ENCODE measurements at places on chromosomes 1 and 21. TPM values are rescaled to one million over a fixed set of nuclear protein-coding genes. Genes with fewer than 3 reads are reported as not detected.

DNA sequence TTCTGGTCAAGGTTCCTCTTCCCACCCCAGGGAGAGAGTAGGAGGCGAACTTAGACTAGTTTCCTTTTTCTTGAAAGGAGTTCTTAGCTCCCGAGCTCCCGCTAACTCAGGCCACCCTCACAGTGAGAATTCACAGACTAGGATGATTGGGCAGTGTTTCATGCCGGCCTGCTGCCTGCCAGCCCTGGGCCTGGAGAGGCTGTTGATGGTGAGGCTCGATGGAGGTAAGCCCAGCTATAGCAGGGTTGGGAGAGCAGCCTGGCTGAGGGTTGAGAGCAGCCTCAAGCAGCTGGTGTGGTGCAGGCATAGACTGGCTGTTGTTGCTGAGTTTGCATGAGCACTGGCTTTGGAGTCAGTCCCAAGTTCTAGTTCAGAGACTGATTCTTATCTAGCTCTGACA lies 274.4 kb downstream of the MATN1 start:
- DNase-seq, result no peak
- H3K4me3 ChIP-seq, result no peak overlapping the region
- H3K27ac ChIP-seq, result no peak overlapping the region
- no peaks in the 10 kb centered on the region for H3K4me1 ChIP-seq
- H3K36me3 ChIP-seq, result no peaks in the 10 kb centered on the region
- no peaks in the 10 kb centered on the region for H3K27me3 ChIP-seq

DNA sequence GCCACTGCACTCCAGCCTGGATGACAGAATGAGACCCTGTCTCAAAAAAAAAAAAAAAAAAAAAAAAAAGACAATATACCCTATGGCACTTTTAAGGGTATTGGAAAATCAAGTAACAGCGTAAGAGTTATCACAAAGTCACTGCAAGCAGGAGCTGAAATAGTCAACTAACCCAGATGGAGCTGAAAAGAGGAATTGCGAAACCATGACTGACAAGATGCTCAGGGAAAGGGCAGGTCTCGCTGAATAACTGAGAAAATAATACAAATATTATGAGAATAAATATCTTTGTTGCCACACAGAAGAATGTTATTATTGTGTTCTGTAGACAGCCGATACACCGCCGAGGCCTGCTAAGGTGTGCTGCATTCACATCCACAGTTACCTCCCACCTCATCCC lies 17.8 kb downstream of the HLCS start:
- no peaks in the 10 kb centered on the region for H3K27me3 ChIP-seq
- no peak overlapping the region for H3K4me3 ChIP-seq
- no peak for DNase-seq
- H3K36me3 ChIP-seq, result no peaks in the 10 kb centered on the region

DNA sequence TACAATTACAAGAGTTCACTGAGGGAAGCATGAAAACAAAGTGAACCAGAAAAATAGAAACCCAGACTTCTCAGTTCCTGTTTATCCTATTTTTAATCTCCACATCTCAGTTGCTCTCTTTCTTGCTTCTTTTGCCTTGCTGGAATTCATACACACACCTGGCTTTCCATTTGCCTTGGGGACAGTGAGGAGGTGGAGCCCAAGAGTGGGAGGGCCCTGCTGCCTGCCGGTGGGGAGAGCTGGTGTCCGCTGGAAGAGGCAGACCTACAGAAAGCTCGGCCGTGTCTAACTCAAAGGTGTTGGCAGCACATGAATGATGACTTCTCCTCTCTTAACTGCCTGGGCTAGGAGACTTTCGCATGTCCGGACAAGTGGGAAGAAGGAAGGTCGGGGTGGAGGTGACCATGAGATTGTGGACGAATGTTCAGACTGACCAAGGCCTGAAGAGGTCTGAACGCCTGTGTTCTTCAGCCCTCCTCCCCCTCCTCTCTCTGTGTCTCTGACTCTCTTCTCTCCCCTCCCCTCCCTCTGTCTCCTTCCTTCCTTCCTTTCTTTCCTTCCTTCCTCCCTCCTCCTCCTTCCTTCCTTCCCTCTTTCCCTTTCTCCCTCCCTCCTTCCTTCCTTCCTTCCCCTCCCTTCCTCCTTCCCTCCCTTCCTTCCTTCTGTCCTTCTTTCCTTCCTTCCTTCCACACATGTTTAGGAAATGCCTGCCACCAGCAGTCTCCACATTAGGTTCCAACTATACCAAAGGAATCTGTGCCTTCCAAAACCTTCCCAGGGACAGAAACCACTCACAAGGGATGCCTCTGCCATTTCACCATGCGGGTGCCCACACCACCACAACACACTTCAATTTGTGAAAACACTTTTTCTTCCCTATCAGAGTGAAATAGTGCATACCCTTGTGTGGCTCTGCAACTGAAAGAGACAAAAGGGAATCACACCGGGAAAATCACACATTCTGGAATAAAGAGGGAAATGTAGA lies 157.3 kb upstream of the RUNX1 start:
- H3K36me3 ChIP-seq, result no peaks in the 10 kb centered on the region
- H3K27me3 ChIP-seq, result no peaks in the 10 kb centered on the region
- DNase-seq, result peak; percentile 42
- peak overlapping the region; percentile 87 for H3K27ac ChIP-seq
- peaks cover 46% of the 10 kb centered on the region for H3K4me1 ChIP-seq
- H3K4me3 ChIP-seq, result no peak overlapping the region

GRCh38 chr1:226149806-226150205 lies 36.7 kb downstream of the ACBD3 start:
- DNase-seq, result no peak
- peaks cover 16% of the 10 kb centered on the region for H3K36me3 ChIP-seq
- H3K4me3 ChIP-seq, result no peak overlapping the region
- no peak overlapping the region for H3K27ac ChIP-seq
- H3K27me3 ChIP-seq, result no peaks in the 10 kb centered on the region
- H3K4me1 ChIP-seq, result no peaks in the 10 kb centered on the region

The TNNT2 gene
- polyA plus RNA-seq, result 1.4 TPM

The SPATA1 gene
- 0.96 TPM for polyA plus RNA-seq

The RAB42 gene
- polyA plus RNA-seq, result 3.4 TPM

The EFNA3 gene
- polyA plus RNA-seq, result 0.30 TPM

The CFHR5 gene
- not detected for polyA plus RNA-seq
